Activated CD8-positive, alpha-beta memory T cell treated with anti-CD3 and anti-CD28 coated beads, Interleukin-2, amount 10 ng/mL, durations not matched to agents 7 days and 5 days (primary cell): ENCODE measurements at places on chromosomes 3 and 15.

GRCh38 chr3:174325171-174325570 is 534.0 kb upstream of the NAALADL2 start:
- DNase-seq, result no peak

- DNase-seq, result no peak
These were observed 81.5 kb upstream of the PRICKLE2 start for GRCh38 chr3:64306745-64307144.

DNA sequence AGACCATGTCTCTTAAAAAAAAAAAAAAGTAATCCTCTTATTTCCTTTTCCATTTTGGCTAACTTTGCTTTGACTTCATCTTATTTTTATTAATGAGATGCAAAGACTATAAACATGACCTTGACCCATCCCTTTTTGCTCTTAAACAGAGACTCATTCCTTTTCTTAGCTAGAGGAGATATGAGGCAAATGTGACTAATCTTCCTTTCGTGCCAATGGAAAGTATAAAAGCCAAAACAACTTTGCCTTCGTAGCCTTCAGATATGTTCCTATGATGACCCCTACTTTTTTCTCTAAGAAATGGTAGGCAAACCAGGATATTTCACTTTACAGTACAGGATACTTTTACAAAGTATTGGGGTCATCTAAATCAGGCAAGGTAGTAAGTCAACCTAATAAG is 36.9 kb upstream of the GOLGB1 start:
- no peak for DNase-seq

- peak; percentile 74 for DNase-seq
These were observed 54.8 kb downstream of the ZBTB20 start for GRCh38 chr3:115092220-115092791.

- DNase-seq, result no peak
These were observed at the start of gene FBXL22 for GRCh38 chr15:63597038-63597790. TSS of gene FBXL22 (plus strand) at chr15:63597387. CDS start at chr15:63597393, 6 bp downstream.

DNA sequence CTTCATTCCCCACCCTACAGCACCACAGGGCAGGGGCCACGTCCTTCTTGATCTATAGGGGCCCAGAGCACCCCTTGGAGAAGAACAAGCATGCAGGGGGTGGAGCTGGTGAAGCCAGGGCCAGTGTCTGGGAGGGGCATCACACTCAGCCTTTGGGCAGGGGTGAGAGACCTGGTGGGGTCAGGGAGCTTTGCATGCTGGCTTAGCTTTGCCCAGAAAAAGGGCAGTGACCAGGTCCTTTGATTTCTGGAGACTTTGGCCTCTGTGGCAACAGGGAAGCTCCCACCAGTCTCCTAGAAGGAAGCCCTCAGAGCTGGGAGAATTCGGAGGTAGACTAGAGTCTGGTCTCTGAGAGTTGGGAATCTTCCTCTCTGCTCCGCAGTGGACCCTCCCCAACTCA is 990 bp downstream of the ITIH4 start:
- no peak for DNase-seq

- no peak for DNase-seq
These were observed 519.6 kb downstream of the NTRK3 start for GRCh38 chr15:87736891-87737389.

GRCh38 chr3:50190936-50191660 is at the start of gene GNAT1:
TSS of gene GNAT1 (plus strand) at chr3:50191610. CDS start at chr3:50191726, 116 bp downstream.
- no peak for DNase-seq

- no peak for DNase-seq
These were observed 45.5 kb downstream of the CTNNB1 start for GRCh38 chr3:41244620-41245336.

DNA sequence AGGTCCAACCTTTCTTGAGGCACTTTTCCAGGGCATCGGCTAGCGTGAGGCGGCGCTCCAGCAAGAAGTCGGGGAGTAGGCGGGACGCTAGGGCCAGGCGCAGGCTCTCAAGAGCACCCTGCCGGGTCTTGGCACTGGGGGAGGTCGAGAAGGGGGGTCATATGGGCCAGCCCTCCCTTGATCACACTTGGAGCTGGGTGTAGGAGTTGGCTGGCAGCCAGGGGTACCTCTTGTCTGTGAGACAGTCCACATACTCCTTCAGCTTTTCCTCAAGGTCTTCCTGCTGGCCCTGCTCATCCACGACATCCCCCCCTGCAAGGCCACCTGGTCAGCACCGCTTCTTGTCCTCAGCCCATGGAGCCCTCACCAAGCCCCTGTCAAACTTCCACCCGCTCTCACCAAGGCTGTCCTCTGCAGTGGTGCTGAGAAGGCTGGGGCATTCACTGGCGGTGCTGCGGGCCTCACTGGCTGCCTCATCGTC is 2.0 kb downstream of the IFRD2 start:
- no peak for DNase-seq

DNA sequence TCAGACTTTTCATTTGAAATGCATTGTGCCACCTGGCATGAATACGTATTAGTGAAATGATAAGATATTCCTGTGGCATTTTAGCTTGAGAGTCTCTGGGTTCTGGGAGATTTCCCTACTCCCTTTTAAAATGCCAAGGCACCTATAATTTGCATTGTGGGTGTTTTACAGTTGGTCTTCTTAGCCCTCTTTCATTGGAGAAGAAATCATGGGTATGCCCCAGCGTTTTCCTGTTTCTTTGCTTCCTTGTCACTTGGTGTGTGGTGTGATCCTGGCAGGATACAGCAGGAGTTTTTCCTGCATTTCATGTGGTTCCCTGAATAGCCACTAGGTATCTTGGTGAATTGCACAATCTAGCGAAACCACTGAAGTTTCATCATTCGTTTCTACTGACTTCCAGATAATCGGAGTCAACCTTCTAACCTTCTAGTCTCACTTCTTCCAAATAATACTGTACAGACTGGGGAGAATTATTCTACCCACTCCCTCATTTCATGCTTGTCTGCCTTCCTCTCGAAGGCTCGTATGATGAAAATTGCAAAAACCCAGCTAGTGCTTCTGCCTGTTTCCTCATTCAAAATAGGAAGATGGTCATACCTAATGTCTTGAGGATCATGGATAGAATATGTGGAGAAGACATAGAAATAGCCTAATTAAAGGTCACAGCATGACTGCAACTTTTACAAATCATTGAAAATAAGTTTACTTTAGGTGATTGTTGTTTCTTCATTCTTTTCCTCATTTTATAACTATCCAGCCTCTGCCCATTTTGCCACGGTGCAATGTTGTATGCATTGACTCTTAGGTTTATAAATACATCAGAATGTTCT is 2.6 kb downstream of the BHLHE40 start:
- no peak for DNase-seq

DNA sequence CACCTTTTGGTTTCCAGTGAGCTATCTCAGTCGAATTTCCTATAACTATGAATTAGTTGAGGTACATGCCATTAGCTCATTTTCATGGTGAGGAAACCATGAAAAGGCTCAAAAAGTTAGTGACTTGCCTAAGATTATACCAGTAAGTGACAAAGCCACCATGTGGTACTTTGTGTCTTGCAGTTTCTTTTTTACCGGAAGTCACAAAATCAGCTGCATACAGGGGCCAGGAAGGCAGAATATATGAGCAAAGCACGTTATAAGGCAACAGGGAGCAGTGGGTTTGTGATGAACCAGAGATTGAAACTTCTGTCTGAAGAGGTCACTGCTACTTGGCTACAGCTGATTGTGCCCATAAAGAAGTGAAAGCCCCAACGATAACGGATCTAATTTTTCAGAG is 50.3 kb downstream of the CMTM8 start:
- peak; percentile 52 for DNase-seq

GRCh38 chr3:104273046-104273649 is 1093.6 kb upstream of the ALCAM start:
- no peak for DNase-seq

DNA sequence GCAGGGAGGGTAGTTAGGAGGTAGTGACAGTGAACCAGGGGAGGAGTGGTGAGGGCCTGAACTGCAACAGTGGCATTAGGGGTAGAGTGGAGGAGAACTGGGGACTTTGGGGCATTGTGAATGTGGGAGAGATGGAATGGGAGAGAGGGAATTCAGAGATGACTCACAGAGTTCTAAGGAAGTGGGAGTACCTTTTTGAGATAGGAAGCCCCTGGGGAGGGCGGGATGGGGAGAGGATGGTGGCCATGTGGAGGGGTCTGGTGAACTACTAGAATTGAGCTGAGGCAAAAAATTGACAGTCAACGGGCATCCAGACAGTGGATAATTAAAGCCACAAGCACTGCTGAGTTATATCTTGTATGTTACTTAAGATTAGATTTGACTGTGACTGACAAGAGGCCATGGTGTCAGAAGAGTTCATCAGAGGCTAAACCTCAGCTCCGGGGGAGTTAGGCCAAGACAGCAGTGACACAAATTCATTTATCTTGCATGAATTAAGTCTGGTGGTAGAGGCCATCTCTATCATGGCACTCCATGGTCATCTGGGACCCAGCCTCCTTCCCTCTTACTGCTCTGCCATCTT is 34.0 kb downstream of the PLEKHO2 start:
- no peak for DNase-seq

- DNase-seq, result no peak
These were observed 164.6 kb downstream of the SUCLG2 start for GRCh38 chr3:67489816-67490215.

DNA sequence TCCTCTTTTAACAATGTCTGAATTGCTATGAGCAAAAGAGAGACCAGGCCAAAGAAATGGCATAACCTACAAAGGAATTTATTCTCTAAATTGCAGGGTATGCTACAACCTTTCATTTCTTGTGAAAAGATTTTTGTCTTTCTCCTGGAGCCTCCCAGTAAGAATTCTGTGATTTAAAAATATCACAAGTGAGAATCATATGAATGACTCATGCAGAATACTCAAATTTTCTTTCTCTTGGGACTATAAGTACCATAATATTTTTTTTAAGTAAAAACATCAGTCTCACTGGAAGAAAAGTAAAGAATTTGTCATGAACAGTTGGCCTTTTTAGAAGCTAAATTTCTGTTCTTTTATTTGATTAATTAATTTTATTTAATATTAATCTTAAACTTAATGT is 26.3 kb downstream of the SYNPR start:
- no peak for DNase-seq
